ENCODE measurements at places on chromosomes 7 and 10.

DNA sequence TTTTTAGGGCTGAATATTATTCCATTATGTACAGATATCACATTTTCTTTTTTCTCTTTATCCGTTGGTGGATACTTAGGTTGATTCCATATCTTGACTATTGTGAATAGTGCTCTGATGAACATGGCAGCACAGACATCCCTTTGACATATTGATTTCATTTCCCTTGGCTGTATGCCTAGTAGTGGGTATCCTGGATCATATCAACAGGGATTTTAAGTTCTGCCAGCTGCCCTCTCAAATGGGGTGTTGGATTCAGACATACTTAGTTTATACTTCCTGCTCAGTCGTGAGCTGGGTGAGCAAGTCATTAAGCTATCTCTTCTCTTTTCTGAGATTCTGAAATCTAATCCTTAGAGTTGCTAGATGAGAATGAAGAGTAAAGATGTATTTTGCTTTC is 139.6 kb upstream of the SORCS3 start:
- no peak for DNase-seq

DNA sequence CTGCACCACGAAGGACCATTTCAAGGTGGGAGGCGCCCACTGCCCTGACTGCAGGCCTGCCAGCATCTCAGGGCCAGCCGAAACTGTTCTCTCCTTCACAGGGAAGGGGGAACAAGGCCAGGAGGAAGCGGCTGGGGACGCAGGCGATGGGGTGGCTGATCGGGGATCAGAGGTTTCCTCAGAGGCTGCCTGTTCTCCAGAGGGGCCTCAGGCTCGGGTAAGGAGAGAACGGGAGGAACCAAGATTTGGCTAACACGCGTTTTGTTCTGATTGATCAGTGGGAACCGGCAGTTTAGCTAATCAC is 87.9 kb downstream of the DIP2C start:
- DNase-seq: no peak

- no peak for DNase-seq
Observed at GRCh38 chr10:98696516-98696915, 249.8 kb upstream of the HPS1 start.

- no peak for DNase-seq
Observed at GRCh38 chr10:71984126-71984808, 20.1 kb downstream of the CHST3 start.

- DNase-seq: no peak
Observed at GRCh38 chr10:12950583-12951128, 50.9 kb downstream of the CCDC3 start.

Data from CD4-positive, alpha-beta T cell treated with Interleukin-4 for 4 hours (primary cell).